ENCODE measurements at places on chromosomes 2 and 18. TPM values are rescaled to one million over a fixed set of nuclear protein-coding genes. Genes with fewer than 3 reads are reported as not detected.

DNA sequence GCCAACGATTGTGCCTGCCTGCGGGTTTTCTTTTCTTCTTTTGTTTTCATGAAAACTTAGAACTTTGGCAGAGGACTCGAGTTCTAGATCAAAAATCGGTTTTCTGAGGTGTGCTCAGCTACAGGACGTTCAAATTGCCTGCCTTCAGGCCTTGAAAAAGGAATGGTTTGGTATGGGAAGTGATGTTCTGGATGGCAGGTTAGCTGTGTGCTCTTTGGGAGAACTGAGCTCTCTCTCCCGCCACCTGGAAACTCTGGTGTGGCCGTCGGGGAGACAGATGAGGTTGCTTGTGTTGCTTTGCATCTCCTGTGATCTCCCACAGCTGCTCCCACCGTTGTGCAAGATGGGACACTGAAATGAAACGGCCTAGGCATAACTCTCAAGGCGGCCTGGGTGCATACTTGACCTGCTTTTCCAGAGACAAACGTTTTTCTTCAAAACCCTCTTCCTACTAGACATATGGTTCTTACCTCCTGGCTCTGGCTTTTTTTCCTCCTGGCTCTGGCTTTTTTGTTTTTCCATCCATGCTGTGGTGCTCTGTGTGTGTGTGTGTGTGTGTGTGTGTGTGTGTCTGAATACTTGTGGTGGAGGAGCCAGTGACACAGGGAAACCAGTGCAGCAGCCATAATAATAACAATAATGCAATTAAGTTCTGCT is 2.0 kb downstream of the FMNL2 start:
- peak; percentile 11 for DNase-seq

DNA sequence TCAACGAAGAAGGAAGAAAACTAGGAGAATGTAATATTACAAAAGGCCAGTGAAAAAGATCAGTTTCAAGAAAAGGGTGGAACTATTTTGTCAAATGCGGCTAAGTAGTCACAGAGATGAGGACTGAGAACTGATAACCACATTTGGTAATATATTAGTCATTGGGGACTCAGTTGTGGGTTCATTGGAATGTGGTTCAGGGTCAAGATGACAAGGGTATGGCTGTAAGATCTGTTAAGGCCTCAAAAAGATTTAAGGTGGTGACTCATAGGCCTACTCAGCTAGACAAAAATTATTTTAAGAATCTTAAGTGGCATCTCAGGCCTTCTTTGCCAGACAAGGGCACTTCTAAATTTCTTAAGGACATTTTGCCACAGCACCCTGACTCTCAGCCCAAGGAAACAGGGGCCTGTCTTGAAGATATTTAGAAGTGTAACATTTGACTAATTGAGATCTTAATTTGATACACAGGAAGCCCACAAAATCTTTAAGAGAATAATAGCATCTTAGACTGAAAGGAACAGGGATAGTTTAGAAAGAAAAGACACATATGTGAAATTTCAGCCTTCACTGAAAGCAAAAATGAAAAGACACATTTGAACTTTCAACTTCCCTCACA is 81.3 kb downstream of the STRADB start:
- DNase-seq: peak; percentile 95

DNA sequence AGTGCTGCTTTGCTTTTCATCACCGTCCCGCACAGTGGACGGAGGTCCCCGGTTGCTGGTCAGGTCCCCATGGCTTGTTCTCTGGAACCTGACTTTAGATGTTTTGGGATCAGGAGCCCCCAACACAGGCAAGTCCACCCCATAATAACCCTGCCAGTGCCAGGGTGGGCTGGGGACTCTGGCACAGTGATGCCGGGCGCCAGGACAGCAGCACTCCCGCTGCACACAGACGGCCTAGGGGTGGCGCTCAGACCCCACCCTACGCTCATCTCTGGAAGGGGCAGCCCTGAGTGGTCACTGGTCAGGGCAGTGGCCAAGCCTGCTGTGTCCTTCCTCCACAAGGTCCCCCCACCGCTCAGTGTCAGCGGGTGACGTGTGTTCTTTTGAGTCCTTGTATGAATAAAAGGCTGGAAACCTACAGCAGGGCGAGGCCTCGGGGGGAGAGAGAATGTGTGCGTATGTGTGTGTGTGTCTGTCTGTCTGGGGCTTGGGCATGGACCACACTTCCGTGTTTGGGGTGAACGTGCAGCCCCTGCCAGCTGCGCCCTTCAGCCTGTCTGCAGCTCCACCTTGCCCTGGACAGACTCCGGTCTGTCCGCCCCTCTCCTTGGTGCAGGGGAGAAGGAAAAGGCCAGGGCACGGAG is 32.3 kb downstream of the GPC1 start:
- DNase-seq: no peak

DNA sequence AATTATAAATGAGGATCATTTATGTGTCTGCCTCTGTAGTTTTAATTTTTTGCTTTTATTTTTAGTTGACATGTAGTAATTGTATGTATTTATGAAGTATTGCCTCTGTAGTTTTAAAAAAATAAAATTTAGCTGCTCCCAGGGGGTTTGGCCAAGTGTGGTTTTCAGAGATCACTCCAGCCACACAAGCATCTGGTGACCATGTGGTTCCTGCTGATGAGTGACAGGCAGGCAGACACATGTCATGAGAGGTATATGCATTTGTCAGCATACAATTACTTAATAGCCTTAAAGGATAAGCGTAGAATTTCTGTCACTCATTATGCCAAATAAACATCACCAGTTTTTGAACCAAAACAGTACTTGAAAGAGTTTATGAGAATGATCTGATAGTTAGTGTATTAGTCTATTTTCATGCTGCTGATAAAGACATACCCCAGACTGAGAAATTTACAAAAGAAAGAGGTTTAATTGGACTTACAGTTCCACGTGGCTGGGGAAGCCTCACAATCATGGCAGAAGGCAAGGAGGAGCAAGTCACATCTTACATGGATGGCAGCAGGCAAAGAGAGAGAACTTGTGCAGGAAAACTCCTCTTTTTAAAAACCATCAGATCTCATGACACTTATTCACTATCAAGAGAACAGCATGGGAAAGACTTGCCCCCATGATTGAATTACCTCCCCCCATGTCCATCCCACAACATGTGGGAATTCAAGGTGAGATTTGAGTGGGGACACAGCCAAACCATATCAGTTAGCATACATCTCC is 29.6 kb downstream of the MREG start:
- DNase-seq: no peak

DNA sequence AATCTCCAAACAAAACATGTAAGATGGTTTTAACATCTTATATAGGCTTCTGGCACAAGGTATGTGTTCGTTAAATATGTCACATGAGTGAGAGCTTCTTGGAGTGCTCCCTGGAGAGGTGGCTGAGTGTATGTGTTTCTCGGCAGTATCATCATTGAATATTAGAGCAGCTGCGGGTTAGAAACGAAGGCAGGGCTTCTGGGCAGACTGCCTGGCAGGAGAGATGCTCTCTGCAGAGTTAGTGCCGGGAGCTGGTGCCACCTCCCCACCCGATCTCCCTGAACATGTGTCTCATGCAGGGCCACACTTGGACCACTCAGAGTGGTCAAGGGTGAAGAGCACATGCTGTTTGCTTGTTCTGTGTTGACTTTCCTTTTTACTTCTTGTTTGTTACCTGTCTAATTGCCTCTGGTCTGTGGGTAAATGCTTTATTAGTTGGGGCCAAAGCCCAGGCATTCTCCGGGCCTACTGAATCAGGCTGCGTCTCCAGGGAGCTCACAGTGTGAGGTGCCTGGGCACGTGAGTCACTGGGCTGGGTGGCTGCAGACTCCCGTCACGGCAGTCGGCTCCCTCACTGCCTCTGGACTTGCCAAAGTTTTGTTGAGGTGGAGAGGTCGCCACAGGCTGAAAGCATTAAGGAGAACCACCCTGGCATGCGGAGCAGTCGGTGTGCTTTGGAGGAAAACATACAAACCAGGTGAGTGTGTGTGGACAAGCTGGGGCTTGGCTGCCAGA is 246.6 kb downstream of the FHOD3 start:
- DNase-seq: no peak

- DNase-seq: no peak
Measured at GRCh38 chr2:119819846-119820245, 60.1 kb downstream of the PTPN4 start.

DNA sequence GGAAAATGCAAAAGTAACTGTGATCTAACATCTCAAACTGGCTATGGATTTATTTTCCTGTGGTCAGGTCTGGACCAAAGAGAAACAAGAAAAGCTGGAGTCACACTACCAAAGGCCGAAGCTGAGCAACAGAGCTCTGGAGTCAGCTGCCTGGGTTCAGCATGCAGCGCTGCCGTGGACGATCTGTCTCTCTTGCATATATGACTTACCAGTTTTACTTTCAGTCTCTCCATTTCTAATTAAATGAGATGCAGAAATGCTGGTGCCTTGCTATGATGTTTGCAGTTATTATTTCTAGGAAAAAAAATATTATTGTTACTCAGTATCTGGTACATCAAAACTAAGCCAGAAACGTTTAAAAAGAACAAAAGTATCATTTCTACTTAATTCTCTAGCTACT is 813.2 kb downstream of the RNF144A start:
- DNase-seq: no peak

- no peak for DNase-seq
Measured at GRCh38 chr2:160076241-160076640, 13.8 kb upstream of the PLA2R1 start.

GRCh38 chr18:69002233-69002632 is 204.4 kb downstream of the CCDC102B start:
- no peak for DNase-seq

- DNase-seq: peak; percentile 76
Measured at GRCh38 chr2:189407281-189408209, 33.7 kb upstream of the WDR75 start.

GRCh38 chr2:220583725-220584124 is 956.3 kb downstream of the SLC4A3 start:
- no peak for DNase-seq

DNA sequence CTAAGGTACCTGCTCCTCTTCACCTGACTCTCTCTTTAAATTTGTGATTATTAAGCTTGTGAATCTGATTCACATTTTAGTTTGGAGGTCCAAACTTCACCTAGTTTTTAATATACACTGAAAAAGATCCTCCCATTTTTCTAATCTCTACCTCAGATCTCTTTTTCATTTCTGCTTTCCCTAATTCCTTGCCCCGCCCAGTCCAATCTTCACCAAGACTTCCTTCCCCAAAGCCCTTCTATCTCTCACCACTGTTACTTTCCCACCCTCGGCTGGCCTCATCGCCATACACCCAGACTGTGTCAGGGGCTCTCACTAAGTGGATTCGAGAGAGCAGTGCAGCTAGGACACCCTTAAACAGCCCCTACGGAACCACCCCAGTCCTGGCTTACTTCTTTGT is 40.0 kb downstream of the LBH start:
- DNase-seq: no peak

DNA sequence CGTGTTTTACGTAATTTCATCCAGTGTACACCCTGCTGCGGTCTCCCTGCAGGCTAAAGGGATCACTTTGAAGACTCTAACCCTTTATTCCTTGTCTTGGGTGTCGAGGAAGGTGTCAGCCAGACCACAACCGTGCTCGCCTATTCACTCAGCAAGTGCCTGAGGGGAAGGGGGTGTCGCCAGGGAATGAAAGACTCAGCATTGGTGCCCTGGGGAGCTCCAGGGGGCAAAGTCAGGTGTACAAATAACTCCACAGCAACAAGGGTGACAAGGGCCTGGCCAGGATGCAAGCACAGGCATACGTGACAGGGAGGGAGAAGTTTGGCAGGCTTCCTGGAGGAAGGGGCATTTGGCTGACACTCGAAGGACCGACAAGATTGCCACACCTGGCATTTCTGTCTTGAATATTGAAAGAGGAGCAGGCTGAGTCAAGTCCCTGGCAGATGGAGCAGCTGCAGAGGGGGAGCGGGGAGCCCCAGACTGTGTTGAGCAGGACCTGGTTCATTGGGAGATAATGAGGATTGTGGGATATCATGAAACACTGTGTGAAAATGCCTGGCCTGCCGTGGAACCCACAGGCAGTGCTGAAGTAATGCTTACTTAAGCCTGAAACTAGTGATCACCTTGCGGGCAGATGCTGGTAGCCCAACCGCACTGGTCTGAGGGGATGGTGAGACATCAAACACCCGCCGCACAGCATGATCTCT is 93.9 kb downstream of the RHOB start:
- DNase-seq: no peak

DNA sequence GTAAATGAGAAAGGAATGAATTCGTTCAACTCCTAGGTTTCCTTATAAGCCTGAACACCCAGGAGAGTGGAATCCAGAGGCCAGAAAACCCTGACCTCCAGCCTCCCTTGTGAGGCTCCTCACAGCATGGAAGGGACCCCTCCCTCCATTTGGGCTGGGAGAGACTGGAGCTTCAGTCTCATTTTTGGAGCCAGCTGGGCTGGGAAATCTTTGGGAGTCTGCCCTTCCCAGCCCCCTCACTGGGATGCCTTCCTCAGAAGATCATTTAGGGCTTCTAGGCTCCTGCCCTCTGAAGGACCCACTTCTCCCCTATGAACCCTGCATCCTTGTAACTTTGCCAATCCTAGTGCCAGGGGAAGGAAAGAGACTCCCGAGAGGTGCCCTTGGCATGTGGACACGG is 346.1 kb downstream of the CYP26B1 start:
- no peak for DNase-seq

TEKT4 gene
- total RNA-seq: not detected

MRO gene
- 0.55 TPM for total RNA-seq
